Immature natural killer cell (primary cell): ENCODE measurements at places on chromosomes 12 and 14. TPM values are rescaled to one million over a fixed set of nuclear protein-coding genes. Genes with fewer than 3 reads are reported as not detected.

ATL1 gene
- 3.6 TPM for polyA plus RNA-seq

PPFIBP1 gene
- polyA plus RNA-seq = not detected

CLEC9A gene
- polyA plus RNA-seq = not detected

SDS gene
- not detected for polyA plus RNA-seq

TPPP2 gene
- polyA plus RNA-seq = not detected

NPFF gene
- polyA plus RNA-seq = not detected

DNA sequence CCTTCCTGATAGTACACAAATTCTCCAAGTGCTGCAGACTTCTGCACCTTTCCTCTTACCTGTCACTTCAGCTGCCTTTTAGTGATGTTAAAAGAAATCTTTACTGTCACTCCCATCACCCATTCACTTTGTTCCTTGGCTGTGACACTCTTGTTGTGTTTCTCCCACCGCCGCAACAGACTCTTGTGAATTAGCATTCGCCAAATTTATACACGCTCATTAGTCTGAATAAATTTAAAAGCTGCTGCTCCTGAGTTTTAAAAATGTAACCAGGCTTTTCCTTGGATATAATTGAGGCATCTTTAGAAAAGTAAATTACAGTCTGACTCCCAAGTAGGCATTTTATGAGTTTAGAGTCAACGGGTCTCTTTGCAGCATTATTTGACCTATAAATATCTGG, 1197.9 kb downstream of the BCL11B start:
- H3K4me1 ChIP-seq = no peaks in the 10 kb centered on the region
- no peak overlapping the region for H3K4me3 ChIP-seq
- no peaks in the 10 kb centered on the region for H3K36me3 ChIP-seq
- DNase-seq = no peak
- peaks cover 2% of the 10 kb centered on the region for H3K27me3 ChIP-seq

- no peaks in the 10 kb centered on the region for H3K36me3 ChIP-seq
- H3K4me3 ChIP-seq = no peak overlapping the region
- H3K27me3 ChIP-seq = no peaks in the 10 kb centered on the region
- no peak overlapping the region for H3K27ac ChIP-seq
- no peak for DNase-seq
Measured at GRCh38 chr12:93762059-93762719, 85.0 kb downstream of the CRADD start.

- no peaks in the 10 kb centered on the region for H3K4me1 ChIP-seq
- H3K36me3 ChIP-seq = no peaks in the 10 kb centered on the region
- DNase-seq = no peak
Measured at GRCh38 chr12:4402996-4403395, 23.5 kb upstream of the FGF23 start.

GRCh38 chr14:94124582-94125377, 4.6 kb downstream of the IFI27L2 start:
- H3K4me3 ChIP-seq = no peak overlapping the region
- H3K36me3 ChIP-seq = no peaks in the 10 kb centered on the region
- H3K4me1 ChIP-seq = peaks cover 17% of the 10 kb centered on the region
- no peak for DNase-seq

DNA sequence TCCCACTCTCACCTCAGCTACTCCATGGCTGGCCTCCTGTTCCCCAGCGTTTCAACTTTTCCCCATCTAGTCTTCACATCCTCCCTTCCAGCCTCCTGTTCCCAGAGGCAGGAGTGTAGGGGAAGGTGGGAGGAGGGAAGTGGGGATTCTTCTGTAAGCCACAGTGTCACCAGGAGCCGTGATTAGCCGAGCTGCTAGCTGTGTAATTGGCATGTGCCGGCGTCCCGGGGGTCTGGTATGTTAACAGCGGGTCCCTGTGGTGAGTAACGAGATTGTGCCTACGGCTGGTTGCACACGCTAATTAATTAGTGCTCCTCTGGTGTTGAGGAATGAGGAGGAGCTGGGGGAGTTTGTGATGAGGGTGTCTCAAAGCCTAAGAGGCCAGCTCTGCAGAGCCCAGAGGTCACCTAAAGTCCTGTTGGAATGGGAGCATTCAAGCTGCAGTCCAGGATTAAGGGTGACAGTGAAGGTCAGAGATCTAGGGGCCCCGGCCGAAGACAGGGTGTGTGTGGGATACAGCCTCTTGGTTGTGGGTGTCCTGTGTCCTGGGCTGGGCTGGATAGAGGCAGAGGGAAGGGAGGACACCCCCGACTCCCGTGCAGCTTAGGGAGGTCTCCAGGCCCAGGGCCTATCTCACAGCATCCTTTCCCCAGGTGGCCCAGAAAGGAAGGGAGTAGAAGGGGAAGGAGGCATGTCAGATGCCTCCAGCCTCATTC, 10.0 kb upstream of the CALCOCO1 start:
- H3K4me3 ChIP-seq = no peak overlapping the region
- H3K36me3 ChIP-seq = peaks cover 4% of the 10 kb centered on the region
- no peak for DNase-seq
- H3K27ac ChIP-seq = no peak overlapping the region

GRCh38 chr14:68616221-68616902, 176.5 kb downstream of the ZFP36L1 start:
- H3K27ac ChIP-seq = no peak overlapping the region
- no peak overlapping the region for H3K4me3 ChIP-seq
- H3K27me3 ChIP-seq = peaks cover 6% of the 10 kb centered on the region
- peak; percentile 11 for DNase-seq

DNA sequence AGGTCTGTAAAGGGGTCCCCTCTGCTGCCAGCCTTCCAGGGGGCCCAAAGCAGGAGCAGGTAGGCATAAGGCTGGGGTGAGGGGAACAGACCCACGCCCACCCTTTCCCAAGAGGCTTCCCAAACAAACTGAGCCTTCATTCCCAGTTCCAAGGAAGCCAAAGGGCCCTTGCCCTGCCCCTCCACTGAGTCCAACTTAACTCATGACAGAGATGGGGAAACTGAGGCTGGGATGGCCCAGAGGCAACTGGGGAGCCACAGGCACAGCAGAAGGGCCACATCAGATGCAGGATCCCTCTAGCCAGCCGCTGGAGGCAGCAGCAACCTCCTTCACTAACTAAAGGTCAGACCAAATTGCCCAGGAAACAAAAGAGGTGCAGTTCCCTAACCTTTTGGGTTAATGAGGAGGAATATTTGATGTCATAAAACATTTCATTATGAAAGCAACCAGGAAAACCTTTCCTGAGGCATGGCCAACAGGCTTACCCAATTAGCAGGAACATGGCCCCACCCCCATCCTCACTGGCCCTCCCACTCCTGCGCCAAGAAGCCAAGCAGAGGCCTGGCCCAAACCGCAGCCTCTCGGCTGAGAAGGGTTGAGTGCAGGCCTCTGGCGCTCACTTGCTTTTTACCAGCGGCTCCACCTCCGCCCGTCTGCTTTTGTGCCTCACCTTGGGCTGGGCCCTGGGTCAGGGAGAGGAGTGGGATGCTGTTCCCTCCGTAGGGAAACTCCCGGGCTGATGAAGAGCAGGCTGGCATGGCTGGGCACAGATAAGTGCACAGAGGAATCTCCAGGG, 293.5 kb upstream of the RTL1 start:
- H3K4me1 ChIP-seq = no peaks in the 10 kb centered on the region
- no peak overlapping the region for H3K4me3 ChIP-seq

- no peaks in the 10 kb centered on the region for H3K36me3 ChIP-seq
- DNase-seq = peak; percentile 65
- peak overlapping the region; percentile 58 for H3K4me3 ChIP-seq
- H3K27ac ChIP-seq = peak overlapping the region; percentile 76
Measured at GRCh38 chr12:123067654-123068053, 83.2 kb downstream of the PITPNM2 start.

GRCh38 chr14:105026033-105026785, 5.3 kb upstream of the CDCA4 start:
- DNase-seq = no peak
- H3K4me3 ChIP-seq = peak overlapping the region; percentile 48
- H3K4me1 ChIP-seq = peaks cover 14% of the 10 kb centered on the region
- H3K27ac ChIP-seq = peak overlapping the region; percentile 92

GRCh38 chr14:94936401-94936892, 166.5 kb upstream of the GSC start:
- no peak overlapping the region for H3K4me3 ChIP-seq
- peak; percentile 5 for DNase-seq
- no peaks in the 10 kb centered on the region for H3K27me3 ChIP-seq
- no peaks in the 10 kb centered on the region for H3K36me3 ChIP-seq
- no peaks in the 10 kb centered on the region for H3K4me1 ChIP-seq

- peaks cover 22% of the 10 kb centered on the region for H3K4me1 ChIP-seq
- no peaks in the 10 kb centered on the region for H3K27me3 ChIP-seq
- no peak overlapping the region for H3K27ac ChIP-seq
- no peak overlapping the region for H3K4me3 ChIP-seq
- no peak for DNase-seq
Measured at GRCh38 chr12:52455821-52456220, 3.9 kb upstream of the KRT6B start.

DNA sequence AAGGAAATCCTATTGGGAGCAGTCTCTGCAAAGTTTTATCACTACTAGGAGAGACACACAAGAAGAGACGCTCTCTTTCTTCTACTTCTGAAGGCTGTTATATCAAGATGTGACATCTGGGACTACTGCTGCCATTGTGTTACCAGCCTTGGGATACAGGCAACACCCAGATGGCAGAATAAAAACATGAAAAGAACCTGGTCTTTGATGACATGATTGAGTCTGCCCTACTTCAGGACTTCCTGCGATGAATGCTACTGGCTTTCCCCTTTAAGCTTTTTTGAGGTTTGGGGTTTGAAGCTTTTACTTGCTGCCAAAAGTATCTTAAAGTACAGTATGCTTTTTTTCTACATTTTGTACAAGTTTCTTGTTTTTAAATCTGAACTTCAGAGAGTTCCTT, 29.2 kb upstream of the TRHDE start:
- no peak overlapping the region for H3K27ac ChIP-seq
- H3K27me3 ChIP-seq = no peaks in the 10 kb centered on the region
- H3K4me3 ChIP-seq = no peak overlapping the region
- DNase-seq = no peak
- H3K4me1 ChIP-seq = no peaks in the 10 kb centered on the region

GRCh38 chr12:4847713-4848112, 62.0 kb upstream of the KCNA1 start:
- H3K4me1 ChIP-seq = no peaks in the 10 kb centered on the region
- H3K27ac ChIP-seq = no peak overlapping the region

DNA sequence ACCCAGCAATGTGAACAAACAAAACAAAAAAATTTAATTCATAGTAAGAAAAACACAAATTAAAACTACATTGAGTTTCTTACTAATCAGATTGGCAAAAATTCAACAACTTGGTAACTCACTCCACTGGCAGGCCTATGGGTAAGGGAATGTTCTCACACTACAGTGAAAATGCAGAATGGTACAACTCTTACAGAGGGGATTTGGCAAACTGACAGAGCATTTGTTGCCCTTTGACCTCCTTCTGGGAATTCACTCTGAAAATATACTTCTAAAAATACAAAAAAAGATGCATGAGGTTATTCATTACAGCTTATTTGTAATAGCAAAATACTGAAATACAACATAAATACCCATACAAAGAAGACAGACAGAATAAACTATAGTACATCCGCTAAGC, 32.8 kb downstream of the ABCD2 start:
- H3K27me3 ChIP-seq = peaks cover under 1% of the 10 kb centered on the region
- H3K36me3 ChIP-seq = no peaks in the 10 kb centered on the region
- no peak overlapping the region for H3K4me3 ChIP-seq
- DNase-seq = no peak

DNA sequence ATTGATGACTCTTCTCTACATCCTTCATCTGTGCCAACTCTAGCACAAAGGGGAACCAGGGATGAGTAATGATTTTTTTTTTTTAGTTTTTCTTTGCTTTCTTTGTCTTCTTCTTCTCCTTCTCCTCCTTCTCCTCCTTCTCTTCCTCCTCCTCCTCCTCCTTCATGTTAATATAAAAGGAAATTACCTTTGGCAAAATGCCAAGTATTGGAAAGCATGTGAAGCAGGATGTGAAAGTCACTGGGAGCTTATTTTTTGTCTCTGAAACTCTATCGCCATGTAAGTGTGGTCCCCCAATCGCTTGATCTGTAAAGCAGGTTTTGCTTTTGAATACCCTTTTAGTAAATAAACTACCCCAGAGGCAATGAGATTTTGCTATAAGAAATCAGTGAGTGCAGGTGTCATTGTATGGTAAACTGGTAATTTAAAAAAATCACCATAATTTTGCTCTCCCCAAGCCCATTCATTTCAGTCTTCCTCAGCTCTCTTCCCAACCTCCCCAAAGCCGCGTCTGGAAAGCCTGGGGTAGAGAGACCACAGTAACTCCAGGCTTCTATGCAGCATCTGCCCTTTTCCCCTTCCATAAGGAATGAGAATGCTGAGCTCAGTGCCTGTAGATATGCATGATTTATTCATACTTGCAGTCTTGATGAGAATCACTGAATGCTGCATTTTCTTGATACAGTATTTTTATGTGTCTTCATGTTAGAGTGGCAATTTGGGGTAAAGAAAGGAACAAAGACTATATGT, 388.7 kb downstream of the TMEM117 start:
- no peak overlapping the region for H3K4me3 ChIP-seq
- no peak overlapping the region for H3K27ac ChIP-seq
- H3K4me1 ChIP-seq = no peaks in the 10 kb centered on the region
- H3K36me3 ChIP-seq = peaks cover 5% of the 10 kb centered on the region

GRCh38 chr12:89472508-89472907, 52.1 kb downstream of the GALNT4 start:
- no peak overlapping the region for H3K27ac ChIP-seq
- DNase-seq = no peak
- H3K4me3 ChIP-seq = no peak overlapping the region

DNA sequence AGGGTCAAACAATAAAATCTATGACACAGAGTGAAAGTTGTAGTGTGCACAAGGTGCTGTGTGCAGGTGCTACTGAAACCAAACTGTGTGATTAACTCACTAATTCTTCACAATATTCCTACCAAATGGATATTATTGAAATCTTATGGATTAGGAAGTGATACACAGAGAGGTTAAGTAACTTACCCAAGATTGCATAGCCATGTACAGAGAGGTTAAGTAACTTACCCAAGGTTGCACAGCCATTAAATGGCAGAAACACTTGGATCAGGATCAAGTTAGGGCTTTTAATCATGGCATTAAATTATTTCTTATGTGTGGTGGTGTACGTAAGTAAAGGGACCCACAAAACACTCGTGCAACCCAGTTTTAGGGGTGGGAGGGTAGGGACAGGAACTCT, 771.4 kb downstream of the AACS start:
- DNase-seq = no peak
- no peaks in the 10 kb centered on the region for H3K27me3 ChIP-seq

- H3K27me3 ChIP-seq = peaks cover 5% of the 10 kb centered on the region
- H3K36me3 ChIP-seq = peaks cover 3% of the 10 kb centered on the region
- no peak overlapping the region for H3K27ac ChIP-seq
Measured at GRCh38 chr14:77046721-77047120, 18.2 kb upstream of the IRF2BPL start.

DNA sequence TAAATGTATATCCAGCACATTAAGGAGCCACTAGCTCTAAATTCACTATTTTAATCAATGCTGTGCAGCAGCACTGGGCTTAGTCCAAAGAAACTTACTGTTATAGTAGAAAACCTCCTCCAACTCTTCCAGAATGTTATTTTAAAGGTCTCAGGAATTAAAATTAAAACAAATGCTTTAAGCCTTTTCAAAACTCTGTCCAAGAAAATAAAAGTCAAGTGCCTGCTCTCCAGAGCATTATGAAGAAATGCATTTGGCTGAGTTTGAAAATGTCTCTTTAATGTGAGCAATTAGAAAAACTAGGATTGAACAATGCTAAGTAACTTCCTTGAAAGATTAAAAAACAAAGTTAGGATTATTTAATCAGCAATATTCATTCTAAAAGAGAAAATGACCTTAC, 322.4 kb upstream of the DCN start:
- DNase-seq = no peak
- peaks cover 4% of the 10 kb centered on the region for H3K36me3 ChIP-seq
- H3K27me3 ChIP-seq = peaks cover 4% of the 10 kb centered on the region
- H3K27ac ChIP-seq = no peak overlapping the region
- no peak overlapping the region for H3K4me3 ChIP-seq
- no peaks in the 10 kb centered on the region for H3K4me1 ChIP-seq
